T-helper 9 cell (primary cell): ENCODE measurements at places on chromosomes 1 and 21.

- no peak for DNase-seq
Measured at GRCh38 chr1:58465825-58466629, 80.5 kb downstream of the OMA1 start.

DNA sequence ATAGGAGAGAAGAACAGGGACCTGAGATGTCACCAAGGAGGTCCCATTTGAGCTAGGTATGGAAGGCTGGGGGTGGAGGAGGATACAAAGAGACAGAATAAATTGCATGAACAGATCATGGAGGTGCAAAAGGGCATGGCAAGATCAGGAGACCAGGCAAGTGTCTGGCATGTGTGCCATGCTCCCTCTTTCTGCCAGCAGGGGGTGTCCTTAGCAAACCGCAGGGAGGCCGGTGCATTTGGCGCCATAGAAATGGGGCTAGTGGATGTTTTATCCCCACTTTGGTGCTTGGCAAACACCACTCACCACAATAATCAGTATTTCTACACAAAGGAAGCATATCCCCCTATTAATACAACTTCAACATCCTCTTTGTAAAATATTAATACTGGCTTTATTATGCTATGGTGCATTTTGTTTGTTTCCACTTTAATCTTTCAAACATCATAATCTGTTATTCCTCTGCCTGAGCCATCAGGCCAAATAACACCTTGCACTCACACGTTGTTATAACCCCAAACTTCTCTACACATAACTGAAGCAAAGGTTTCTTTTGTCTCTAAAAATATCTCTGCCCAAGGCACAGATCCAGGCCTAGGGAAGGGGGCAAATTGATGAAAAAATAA, 25.9 kb downstream of the S100A6 start:
- DNase-seq, result peak; percentile 52

GRCh38 chr1:43883321-43883720, 50.3 kb upstream of the ARTN start:
- DNase-seq, result no peak

GRCh38 chr1:200228081-200228480, 181.8 kb downstream of the ZNF281 start:
- no peak for DNase-seq

DNA sequence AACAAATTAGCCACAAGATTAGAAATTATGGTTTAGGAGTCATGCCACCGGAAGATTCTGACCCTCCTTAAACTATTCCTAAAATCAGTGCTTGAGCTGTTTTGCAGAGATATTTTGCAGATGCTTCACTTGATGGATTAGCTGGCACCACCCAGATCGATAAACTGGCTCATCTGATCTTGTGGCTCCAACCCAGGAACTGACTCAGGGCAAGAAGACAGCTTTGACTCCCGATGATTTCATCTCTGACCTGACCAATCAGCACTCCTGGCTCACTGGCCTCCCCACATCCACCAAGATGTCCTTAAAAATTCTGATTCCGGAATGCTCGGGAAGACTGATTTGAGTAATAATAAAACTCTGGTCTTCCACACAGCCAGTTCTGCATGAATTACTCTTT, 221.6 kb downstream of the RHOU start:
- no peak for DNase-seq

DNA sequence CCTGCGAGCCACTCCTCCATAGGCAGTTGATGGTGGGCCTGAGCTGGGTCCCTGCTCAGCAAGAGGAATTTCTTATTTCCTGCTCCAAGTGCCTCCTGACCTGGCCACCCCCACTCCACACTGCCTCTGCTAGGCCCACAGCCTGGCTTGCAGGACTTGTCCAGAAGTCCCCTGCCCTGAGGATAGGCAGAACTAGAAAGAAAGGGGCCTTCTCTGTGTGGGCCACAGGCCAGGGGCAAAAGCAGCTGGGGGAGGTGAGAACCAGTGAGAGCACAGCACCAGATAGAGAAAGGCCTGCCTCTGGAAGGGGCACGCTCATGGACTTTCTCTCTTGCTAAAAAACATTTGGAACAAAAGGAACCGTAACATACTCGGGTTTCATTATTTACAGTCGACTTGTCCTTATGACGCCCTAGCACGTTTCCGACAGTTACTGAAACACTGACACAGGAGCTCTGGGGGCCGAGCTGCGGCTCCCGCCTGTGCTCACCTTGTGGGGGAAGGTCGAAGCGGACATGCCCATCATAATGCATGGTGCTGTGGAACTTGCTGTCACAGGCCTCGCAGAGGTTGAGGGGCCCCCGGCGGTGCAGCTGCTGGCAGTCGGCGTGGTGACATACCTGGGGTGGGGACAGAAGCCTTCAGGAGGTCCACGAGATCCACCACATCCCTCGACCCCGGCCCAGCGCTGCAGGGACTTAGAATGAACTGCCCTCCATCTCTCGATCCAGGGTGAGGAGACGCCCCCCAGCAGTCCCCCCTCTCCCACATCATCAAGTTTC, 11.3 kb upstream of the TNFRSF25 start:
- no peak for DNase-seq

DNA sequence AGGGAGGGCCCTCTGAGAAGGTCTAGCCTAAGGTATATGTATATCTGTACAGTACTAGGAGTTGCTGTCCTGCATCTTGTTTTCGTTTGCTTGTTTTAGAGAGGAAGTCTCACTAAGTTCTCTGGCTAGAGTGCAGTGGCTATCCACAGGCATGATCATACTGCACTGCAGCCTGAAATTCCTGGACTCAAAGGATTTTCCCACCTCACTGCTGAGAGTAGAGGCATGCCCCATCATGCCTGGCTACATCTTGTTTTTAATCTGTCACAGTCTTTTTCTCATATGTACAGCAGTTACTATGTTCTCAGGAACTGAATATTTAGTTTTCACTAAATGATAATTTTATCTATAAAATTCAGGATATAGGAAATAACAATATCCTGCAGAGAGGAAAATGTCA, 15.3 kb upstream of the PYHIN1 start:
- DNase-seq, result no peak

DNA sequence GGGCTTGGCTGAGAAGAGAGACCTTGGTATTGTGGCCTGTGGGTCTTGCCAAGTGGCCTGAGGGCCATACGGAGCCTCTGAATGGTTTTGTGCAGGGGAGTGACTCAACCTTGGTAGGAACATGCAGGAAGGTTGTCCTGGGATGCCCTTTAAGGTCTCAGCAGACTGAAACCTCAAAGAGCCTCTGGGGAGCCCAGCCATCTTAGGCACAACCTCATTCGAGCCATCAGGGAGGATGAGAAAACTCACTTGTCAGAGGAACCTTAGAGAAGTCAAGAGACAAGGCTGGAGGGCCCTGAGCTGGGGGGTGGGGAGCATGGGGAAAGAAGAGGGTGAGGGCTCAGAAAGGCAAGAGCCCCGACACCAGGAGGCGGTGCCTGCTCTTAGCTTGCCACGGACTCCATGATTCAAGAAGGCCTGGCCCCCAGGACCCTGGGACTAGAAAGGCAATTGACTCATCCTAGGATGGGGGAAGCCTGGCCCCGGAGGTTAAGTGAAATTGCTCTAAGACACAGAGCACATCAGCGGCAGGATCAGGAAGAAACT, 13.0 kb downstream of the IFI6 start:
- DNase-seq, result no peak

GRCh38 chr1:230694991-230695390, 18.9 kb downstream of the AGT start:
- DNase-seq, result no peak

GRCh38 chr1:39398278-39399021, 93.0 kb upstream of the BMP8A start:
- DNase-seq, result no peak

- DNase-seq, result no peak
Measured at GRCh38 chr1:155890251-155890650, 20.9 kb downstream of the RIT1 start.

- DNase-seq, result no peak
Measured at GRCh38 chr1:113123737-113124136, 50.7 kb downstream of the LRIG2 start.

DNA sequence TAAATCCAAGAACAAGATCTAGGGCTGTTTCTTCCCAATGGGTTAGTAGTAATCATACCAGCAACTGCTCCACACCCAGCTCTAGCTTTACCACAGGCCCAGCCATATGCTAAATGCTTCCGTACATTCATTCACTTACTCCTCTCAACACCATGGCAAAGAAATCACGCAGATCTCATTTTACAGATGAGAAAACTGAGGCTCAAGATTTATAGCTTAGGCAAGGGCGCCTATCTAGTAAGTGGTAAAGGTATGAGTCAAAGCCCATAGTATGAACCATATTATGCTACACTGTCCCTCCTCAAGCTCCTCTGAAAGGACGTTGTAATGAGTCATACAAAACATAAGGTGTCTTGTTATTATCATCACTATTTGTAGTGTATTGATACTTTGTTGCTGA, 82.2 kb downstream of the NIBAN1 start:
- DNase-seq, result no peak

DNA sequence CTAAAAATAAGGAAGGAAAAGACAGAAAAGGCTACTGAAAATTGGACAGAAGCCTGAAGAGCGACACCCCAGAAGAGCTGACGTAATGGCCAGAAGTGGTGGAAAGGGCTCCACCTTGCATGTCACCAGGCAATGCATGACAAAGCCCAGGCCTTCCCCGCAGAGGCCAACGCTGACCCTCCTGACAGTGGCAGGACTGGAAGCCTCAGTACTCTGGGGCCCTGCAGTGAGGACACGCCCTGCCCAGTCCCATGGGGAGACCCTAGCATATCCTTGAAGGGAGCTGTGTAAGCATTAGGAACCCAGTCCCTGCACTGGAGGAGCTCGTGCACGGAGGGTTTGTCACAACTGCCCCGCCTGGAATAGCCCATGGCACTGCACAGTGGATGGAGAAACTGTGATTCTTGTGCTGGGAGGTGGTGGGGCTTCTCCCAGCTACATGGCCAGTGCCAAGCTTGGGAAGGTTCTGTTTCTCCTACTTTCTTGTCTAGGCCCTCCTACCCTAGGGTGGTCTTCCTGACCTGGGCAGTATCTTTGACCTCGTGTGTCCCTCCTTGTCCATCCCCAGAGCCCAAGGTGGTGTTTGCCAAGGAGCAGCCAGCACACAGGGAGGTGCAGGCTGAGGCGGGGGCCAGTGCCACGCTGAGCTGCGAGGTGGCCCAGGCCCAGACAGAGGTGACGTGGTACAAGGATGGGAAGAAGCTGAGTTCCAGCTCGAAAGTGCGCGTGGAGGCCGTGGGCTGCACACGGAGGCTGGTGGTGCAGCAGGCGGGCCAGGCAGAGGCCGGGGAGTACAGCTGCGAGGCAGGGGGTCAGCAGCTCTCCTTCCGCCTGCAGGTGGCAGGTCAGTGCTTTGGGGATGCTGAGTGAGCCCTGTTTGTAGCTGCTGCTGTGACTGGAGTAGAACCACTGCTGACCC, 60.4 kb downstream of the OBSCN start:
- no peak for DNase-seq

DNA sequence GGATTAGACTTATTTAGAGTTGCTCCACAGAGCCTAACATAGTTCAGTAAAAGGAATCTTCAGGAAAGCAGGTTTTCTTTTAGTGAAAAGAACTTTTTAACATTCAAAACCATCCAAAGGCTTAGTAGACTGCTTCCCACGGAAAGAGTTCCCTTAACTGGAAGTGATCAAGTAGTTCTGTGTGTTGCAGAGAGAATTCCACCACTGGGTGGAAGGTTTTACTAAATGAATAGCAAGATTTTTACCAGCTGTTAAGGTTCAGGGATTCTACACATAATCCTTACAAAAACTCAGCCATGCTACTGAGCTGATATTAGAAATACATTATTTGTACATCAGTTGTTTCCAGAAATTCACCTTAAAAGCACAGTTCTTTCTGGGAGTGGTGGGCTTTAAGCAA, 119.7 kb downstream of the GDAP2 start:
- no peak for DNase-seq

DNA sequence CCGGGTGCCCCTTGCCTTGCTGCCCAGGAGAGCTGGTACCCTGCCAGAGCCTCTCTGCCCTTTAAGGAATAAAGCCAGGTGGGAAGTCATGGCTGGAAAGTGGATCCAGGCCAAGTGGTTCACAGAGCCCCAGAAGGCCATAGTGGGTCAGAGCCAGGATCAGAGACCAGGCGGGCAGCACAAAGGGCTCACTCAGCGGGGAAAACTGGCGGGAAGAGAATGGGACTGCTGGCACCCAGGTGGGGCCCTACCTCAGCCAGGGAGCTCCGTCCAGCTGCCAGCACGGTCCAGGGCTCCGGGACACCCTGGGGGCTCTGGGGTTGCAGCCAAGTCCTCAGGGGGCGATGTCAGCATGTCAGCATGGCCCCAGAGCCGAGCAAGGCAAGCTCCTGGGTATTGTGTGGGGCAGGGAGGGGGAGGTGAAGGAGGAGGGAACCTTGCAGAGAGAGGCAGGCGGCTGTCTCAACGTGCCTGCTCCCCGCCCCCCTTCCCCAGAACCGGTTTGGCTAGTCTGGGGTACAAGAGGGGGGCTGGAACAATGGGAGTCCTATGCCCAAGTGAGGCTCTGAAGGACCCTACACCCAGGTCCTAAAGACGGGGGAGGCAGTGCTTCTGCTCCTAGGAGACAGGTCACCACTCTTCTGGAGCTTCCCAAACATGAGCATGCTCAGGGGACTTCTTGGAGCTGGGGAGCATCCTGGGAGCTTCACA, at the start of gene ARHGEF19:
ARHGEF19 (minus strand) TSS at position 402 of the 711 bp plus-strand sequence. CDS start 3,598 bp downstream, outside the sequence.
- no peak for DNase-seq

- no peak for DNase-seq
Measured at GRCh38 chr1:64421377-64421776, 48.6 kb upstream of the CACHD1 start.

DNA sequence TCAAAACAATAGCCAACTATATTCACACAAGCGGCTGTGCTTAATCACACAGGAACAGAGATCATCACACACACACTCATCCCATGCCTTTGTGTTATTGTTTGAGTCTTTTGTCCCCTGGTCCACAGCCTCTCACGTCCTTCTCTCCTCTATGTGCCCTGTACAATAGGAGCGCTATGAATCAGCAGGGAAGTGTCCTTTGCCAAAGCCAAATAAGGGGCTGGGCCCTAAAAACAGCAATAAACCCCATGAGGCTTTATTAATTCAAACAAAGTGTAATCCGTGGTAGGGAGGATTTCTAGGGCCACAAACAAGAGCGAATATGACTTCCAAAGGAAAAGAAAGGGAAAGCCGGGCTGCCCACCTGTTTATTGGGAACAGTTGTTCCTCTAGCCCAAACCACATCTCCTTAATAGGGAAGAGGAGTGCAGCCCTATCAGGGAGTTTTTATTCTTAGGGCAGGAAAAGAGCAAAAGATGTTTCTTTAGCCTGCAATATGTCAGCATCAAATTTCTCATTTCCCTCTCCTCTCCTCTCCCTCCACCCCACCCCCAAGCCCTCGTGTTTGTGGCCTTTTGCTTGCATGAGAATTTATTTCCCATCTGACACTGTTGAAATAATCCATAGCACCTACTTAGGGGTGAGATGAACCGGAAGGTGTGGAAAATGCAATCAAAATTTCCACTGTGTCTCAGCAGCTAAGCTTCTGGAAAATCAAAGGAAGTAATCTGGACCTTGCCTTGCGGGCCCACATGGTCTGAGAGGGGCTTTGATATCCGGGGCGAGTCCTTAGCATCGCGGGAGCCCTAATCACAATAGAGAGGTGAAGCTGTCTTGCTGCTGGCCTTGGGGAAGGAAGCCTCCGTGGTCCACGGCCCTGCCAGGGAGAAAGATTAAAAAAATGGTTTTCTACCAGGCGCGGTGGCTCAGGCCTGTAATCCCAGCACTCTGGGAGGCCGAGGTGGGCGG, 45.3 kb upstream of the ITPKB start:
- no peak for DNase-seq

- DNase-seq, result no peak
Measured at GRCh38 chr1:29488794-29489311, 252.5 kb downstream of the PTPRU start.
